ENCODE measurements at places on chromosomes 11 and 22. TPM values are rescaled to one million over a fixed set of nuclear protein-coding genes. Genes with fewer than 3 reads are reported as not detected.
A peak's percentile ranks its signal among the peaks of the same experiment; 100 is the strongest.

TMPRSS4 gene
- 1.4 TPM for total RNA-seq

DNA sequence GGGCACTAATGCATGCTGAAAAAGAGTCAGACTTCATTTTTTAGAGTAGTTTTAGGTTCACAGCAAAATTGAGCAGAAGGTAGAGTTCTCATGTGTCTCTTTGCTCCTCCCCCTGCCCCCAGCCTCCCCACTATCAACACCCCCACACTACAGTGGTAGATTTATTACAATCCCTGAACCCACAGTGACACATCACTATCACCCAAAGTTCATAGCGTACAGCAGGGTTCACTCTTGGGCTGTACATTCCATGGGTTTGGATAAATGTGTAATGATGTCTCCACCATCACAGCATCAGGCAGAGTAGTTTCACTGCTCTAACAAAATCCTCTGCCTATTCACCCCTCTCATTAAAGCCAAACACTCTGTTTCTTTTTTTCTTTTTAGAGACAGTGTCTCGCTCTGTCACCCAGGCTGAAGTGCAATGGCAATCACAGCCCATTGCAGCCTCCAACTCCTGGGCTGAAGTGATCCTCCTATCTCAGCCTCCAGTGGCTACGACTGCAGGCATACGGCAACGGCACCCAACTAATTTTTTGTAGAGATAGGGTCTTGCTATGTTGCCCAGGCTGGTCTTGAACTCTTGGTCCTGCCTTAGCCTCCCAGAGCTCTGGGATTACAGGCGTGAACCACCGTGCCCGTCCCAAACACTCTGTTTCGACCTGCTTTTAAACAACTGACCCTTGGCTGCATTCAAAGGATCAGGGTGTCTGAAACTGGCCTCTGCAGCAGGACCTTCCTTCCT is 4.1 kb downstream of the BEST1 start:
- H3K27me3 ChIP-seq: peaks cover 26% of the 10 kb centered on the region
- H3K4me3 ChIP-seq: peak overlapping the region; percentile 56
- peaks cover 11% of the 10 kb centered on the region for H3K4me1 ChIP-seq
- H3K36me3 ChIP-seq: no peaks in the 10 kb centered on the region
- H3K27ac ChIP-seq: no peak overlapping the region

DNA sequence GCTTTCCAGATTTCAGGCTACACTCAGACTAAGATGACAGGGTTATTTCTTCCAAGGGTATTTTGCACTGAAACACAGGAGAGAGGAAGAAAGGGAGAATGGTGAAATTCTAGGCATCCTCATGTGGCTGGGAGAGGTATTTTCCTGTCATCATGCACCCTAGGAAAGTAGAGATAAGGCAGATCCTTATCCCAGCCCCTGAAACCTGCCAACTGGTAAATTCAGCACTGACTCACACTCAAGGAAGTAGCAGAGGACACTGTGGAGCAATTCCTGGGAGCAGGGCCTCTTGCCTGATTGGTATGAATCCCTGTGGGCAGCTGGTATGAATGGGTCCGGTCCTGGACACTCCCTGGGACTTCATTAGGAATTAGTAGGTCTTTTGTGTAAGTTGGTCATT is 37.6 kb upstream of the SLC5A1 start:
- H3K4me1 ChIP-seq: no peaks in the 10 kb centered on the region
- no peak for DNase-seq
- peaks cover under 1% of the 10 kb centered on the region for H3K27me3 ChIP-seq
- H3K36me3 ChIP-seq: no peaks in the 10 kb centered on the region
- H3K4me3 ChIP-seq: no peak overlapping the region

DNA sequence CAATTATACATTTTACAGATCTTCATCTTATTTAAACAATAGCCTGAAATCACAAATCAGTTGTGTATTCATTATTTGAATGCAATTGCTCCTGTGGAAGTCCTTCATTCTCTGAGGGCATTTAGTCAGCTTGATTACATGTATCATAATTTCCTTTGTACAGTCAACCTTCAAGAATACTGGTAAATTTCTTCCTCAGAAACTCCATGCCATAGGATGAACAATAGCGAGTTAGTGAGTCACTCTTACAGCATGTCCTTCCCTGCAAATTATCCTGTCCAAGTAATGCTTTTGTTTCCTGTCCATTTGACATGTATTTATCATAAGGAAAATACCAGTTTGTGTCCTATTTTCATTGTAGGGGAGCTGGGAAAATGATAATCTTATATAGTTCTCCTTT is 3.8 kb downstream of the OR10S1 start:
- H3K36me3 ChIP-seq: no peaks in the 10 kb centered on the region
- H3K4me3 ChIP-seq: no peak overlapping the region
- no peak for DNase-seq
- H3K4me1 ChIP-seq: peaks cover 5% of the 10 kb centered on the region

CREB3L1 gene
- total RNA-seq: 10.9 TPM

C11orf91 gene
- total RNA-seq: 0.22 TPM

DNA sequence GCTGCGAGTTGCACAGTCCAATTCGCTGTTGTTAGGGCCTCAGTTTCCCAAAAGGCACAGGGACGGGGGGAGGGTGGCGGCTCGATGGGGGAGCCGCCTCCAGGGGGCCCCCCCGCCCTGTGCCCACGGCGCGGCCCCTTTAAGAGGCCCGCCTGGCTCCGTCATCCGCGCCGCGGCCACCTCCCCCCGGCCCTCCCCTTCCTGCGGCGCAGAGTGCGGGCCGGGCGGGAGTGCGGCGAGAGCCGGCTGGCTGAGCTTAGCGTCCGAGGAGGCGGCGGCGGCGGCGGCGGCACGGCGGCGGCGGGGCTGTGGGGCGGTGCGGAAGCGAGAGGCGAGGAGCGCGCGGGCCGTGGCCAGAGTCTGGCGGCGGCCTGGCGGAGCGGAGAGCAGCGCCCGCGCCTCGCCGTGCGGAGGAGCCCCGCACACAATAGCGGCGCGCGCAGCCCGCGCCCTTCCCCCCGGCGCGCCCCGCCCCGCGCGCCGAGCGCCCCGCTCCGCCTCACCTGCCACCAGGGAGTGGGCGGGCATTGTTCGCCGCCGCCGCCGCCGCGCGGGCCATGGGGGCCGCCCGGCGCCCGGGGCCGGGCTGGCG is at the start of gene BCR:
TSS of gene BCR (plus strand) at position 209 of the 592 bp plus-strand sequence. CDS start 452 bp downstream, outside the sequence.
- H3K36me3 ChIP-seq: peaks cover 27% of the 10 kb centered on the region
- peaks cover 53% of the 10 kb centered on the region for H3K4me1 ChIP-seq
- no peaks in the 10 kb centered on the region for H3K27me3 ChIP-seq
- peak within 1 kb of the TSS; percentile 83 for H3K27ac ChIP-seq
- peak; percentile 52 for DNase-seq

DNA sequence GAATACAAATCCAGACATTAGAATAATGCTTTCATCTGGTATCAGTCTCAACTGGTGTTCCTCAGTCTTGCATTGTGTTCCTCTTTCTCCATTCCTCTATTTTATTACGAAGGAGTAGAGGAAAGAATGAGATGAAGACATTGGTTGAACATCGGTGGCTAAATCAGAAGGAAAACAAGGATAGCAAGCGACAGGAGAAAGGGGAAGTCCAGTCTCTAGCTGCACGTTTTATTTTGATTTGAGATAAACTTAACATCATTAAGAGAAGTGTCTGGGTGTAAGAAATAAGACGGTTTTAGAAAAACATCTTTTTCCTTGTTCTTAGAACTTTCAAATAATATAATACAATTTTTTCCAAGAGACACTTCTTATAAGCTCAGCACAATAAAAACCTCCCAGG is 6.2 kb downstream of the SOX6 start:
- no peak overlapping the region for H3K27ac ChIP-seq
- peaks cover 6% of the 10 kb centered on the region for H3K4me1 ChIP-seq
- no peak overlapping the region for H3K4me3 ChIP-seq
- DNase-seq: no peak

GSTT2 gene
- 1.1 TPM for total RNA-seq

GRCh38 chr11:107043242-107044006 is 25.1 kb upstream of the GUCY1A2 start:
- no peak overlapping the region for H3K27ac ChIP-seq
- H3K4me3 ChIP-seq: no peak overlapping the region
- no peak for DNase-seq
- no peaks in the 10 kb centered on the region for H3K27me3 ChIP-seq
- peaks cover 7% of the 10 kb centered on the region for H3K36me3 ChIP-seq
- H3K4me1 ChIP-seq: no peaks in the 10 kb centered on the region

- no peaks in the 10 kb centered on the region for H3K4me1 ChIP-seq
- peak overlapping the region; percentile 22 for H3K4me3 ChIP-seq
- peak; percentile 83 for DNase-seq
- H3K36me3 ChIP-seq: no peaks in the 10 kb centered on the region
- H3K27me3 ChIP-seq: peaks cover 11% of the 10 kb centered on the region
- no peak overlapping the region for H3K27ac ChIP-seq
Observed at GRCh38 chr11:60831143-60831500, 10.8 kb upstream of the CCDC86 start.

DNA sequence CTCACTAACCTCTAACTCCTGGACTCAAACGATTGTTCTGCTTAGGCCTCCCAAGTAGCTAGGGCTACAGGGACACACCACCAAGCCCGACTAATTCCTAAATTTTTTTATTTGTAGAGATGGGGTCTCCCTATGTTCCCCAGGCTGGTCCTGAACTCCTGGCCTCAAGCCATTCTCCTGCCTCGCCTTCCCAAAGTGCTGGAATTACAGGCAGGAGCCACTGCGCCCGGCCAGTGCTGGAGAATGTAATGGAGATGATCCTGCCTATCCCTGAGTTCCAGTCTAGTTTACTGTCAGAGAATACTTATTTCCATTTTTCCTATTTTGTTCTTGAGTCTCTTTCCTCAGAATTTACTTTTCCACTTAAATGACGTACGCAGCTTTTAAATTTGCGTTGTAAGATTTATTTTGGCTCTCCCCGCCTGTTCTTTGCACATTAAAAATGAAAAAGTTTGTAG is at the start of gene CHEK1:
TSS of gene CHEK1 (plus strand) at position 408 of the 458 bp plus-strand sequence. CDS start 1,606 bp downstream, outside the sequence.
- H3K36me3 ChIP-seq: peaks cover 35% of the 10 kb centered on the region
- no peak for DNase-seq
- peak within 1 kb of the TSS; percentile 88 for H3K4me3 ChIP-seq

ALDH3B2 gene
- total RNA-seq: 0.30 TPM

DNA sequence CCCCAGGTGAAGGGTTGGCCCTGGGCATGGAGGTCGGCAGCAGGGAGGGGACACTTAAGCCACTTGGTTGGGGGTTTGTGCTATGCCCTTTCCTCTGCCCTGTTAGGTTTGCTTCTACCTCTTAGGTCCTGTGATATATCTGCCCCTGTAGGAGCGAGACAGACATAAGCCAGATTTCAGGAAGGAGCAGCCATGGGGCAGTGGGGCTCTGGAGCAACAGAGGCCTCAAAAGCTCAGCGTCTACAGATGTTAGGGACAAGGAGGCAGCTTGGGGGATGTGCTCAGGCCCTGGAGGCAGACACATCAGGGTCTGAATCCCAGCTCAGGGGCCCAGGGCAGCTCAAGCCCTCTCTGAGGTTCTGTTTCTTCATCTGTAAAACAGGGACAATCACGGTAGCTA is 27.2 kb upstream of the KCNQ1OT1 start:
- H3K27ac ChIP-seq: no peak overlapping the region
- peaks cover 95% of the 10 kb centered on the region for H3K27me3 ChIP-seq
- H3K36me3 ChIP-seq: no peaks in the 10 kb centered on the region
- no peak overlapping the region for H3K4me3 ChIP-seq
- peaks cover 3% of the 10 kb centered on the region for H3K4me1 ChIP-seq

GRCh38 chr22:37996515-37997246 is 12.3 kb upstream of the SOX10 start:
- H3K36me3 ChIP-seq: no peaks in the 10 kb centered on the region
- H3K4me1 ChIP-seq: peaks cover 27% of the 10 kb centered on the region
- H3K4me3 ChIP-seq: no peak overlapping the region
- H3K27ac ChIP-seq: no peak overlapping the region
- no peaks in the 10 kb centered on the region for H3K27me3 ChIP-seq
- DNase-seq: no peak

DNA sequence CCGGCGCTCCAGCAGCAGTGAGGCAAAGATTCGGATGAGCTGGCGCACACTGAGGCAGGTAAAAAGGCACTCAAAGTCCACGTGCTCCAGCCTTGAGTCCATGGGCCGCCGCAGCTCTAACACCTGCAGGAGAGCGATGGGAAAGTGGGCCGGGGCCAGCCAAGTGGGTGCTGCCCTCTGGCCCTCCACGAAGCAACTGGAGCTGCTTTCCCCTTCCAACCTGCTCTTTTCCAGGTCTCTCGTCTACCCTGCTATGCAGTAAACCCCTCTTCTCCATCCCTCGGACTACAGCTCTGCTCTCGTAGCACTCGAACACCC is 20.0 kb downstream of the RPL27A start:
- DNase-seq: no peak
- H3K36me3 ChIP-seq: peaks cover 11% of the 10 kb centered on the region
- no peak overlapping the region for H3K4me3 ChIP-seq
- peaks cover 53% of the 10 kb centered on the region for H3K4me1 ChIP-seq
- H3K27me3 ChIP-seq: no peaks in the 10 kb centered on the region
- H3K27ac ChIP-seq: peak overlapping the region; percentile 92

GRCh38 chr11:5608808-5609207 is 12.4 kb downstream of the TRIM6 start:
- H3K36me3 ChIP-seq: peaks cover 78% of the 10 kb centered on the region
- no peaks in the 10 kb centered on the region for H3K4me1 ChIP-seq
- no peak overlapping the region for H3K4me3 ChIP-seq
- DNase-seq: no peak
- H3K27me3 ChIP-seq: no peaks in the 10 kb centered on the region

GRCh38 chr11:14578541-14578956 is 58.4 kb upstream of the PSMA1 start:
- peaks cover 11% of the 10 kb centered on the region for H3K4me1 ChIP-seq
- DNase-seq: no peak
- H3K27me3 ChIP-seq: peaks cover 3% of the 10 kb centered on the region
- H3K36me3 ChIP-seq: peaks cover 16% of the 10 kb centered on the region
- no peak overlapping the region for H3K4me3 ChIP-seq
- peak overlapping the region; percentile 61 for H3K27ac ChIP-seq

GRCh38 chr11:122140500-122140899 is 24.5 kb upstream of the BLID start:
- no peak for DNase-seq
- no peak overlapping the region for H3K4me3 ChIP-seq
- H3K27me3 ChIP-seq: peaks cover 66% of the 10 kb centered on the region
- H3K36me3 ChIP-seq: no peaks in the 10 kb centered on the region

All from WTC11 (cell line).